ENCODE measurements at places on chromosomes 6 and 20.

DNA sequence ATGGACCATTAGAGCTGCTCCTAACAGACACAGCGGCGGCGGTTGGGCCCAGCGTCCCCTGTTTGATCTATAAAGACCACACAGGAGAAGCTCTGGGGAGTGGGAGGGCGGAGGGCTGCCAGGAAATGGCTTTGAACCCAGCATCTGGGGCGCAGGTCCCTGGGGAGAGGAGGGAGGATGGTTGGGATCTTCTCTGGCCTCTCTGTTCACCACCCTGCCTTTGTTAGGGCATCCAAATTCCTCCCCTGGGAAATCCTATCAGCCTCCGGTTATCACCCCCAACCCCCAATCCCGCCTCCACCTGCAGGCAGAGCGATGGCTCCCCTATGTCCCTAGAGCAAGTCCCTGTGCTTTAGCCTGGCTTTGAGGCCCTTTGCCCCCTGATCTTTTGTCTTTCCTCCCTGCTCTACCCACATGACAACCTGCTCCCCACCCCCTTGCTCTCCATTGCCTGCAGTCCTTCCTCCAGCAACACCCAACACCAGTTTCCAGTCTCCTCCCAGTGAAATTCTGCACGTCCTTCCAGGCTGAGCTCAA lies 7.1 kb downstream of the XKR7 start:
- no peak for DNase-seq

- DNase-seq, result no peak
Observed at GRCh38 chr6:164533045-164533362, 776.4 kb downstream of the C6orf118 start.

GRCh38 chr20:7090001-7090400 lies 322.5 kb downstream of the BMP2 start:
- no peak for DNase-seq

DNA sequence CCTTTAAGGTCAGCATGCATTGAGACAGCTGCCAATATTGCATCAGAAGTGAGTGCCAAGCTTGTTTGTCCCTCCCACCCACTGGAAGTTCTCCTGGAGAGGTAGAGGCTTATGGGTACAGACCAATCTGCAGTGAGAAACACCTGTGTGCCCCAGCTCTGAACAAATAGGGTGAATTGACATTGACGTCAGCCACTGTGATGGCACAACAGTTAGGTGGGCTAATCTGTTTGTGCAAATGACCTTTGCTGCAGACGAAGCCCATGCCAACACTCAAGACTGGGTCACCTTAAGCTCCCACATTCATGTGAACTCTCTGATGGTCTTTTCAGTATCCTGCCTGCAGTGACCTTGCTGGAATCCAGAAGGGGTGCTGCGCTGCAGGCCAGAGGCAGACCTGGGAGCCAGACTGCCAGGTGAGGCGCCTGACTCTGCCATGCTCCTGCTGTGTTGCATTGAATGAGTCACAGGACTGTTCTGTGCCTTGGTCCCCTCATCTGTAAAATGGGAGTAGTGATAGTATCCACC lies 99.9 kb downstream of the ALDH8A1 start:
- DNase-seq, result no peak

- no peak for DNase-seq
Observed at GRCh38 chr20:25408170-25408547, 686 bp downstream of the GINS1 start.

- no peak for DNase-seq
Observed at GRCh38 chr6:21101694-21102093, 491.9 kb upstream of the SOX4 start.

- DNase-seq, result no peak
Observed at GRCh38 chr20:24634855-24635254, 165.4 kb downstream of the SYNDIG1 start.

- DNase-seq, result no peak
Observed at GRCh38 chr6:63558278-63558677, 14.0 kb upstream of the LOC128125822 start.

DNA sequence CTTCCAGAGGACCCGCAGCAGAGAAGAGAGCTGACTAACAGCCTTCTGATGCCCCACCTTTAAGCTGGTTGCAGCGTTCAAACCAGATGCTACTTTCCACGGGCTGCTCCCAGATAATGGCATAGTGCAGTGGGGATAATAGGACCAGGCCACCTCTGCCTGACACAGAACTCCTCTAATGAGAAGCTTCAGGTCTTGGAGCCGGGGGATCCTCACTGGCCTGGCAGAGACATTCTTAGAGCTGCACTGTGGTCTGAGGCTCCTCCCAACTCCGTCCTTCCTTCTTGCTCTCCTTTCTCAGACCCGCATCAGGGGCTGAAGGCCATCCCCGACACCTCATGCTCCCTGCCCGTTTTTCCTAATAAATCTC lies 206.6 kb upstream of the MARCKS start:
- DNase-seq, result no peak

- DNase-seq, result no peak
Observed at GRCh38 chr6:37285861-37286311, 27.9 kb upstream of the TMEM217 start.

GRCh38 chr6:106122306-106122918 lies 36.3 kb downstream of the PRDM1 start:
- DNase-seq, result no peak

Data from CD4-positive, alpha-beta T cell treated with Interleukin-6 for 4 hours (primary cell).